Fibroblast of the aortic adventitia (primary cell): ENCODE measurements at places on chromosomes 16 and 17.

DNA sequence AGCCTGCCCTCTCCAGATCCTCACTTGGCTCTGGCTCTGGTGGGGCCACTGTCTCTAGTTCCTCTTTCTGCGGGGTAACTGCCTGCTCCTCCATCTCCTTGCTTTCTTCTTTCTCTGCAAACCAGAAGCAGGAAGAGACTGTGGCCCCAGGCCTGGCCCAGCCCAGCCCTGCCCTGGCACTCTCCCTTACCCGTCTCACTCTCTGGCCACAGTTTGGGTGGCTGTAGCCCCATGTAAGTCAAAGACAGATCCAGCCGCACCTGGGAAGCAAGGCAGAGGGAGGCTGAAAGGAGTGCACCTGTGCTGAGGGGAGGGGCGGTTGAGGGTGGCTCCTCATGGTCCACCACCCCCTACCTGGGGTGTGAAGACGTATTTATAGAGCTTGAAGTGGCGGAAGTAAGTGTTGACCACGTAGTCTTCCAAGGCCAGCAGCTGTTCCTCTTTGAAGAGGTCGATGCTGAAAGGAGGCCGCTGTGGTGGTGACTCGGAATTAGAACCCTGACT lies 2.8 kb downstream of the CFAP119 start:
- DNase-seq = no peak

DNA sequence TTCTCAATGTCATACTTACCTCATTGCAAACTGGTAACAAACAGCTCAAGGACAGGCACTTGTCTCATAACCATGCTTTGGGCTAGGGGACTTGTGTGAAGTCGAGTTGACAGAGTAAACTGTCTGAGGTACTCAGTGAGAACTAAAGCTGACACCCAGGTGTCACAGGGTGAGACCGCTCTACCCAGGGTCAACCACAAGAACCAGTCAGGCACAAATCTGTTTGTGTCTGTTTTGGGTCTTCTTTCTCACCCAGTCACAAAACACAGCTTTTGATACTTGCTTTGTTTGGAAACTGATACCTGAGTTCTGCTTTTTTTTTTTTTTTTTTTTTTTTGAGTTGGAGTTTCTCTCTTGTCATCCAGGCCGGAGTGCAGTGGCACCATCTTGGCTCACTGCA lies 161.1 kb downstream of the STX8 start:
- DNase-seq = no peak

GRCh38 chr16:460787-461186 lies 35.3 kb downstream of the RAB11FIP3 start:
- DNase-seq = no peak

GRCh38 chr17:31494259-31495021 lies 103.0 kb downstream of the RAB11FIP4 start:
- no peak for DNase-seq

DNA sequence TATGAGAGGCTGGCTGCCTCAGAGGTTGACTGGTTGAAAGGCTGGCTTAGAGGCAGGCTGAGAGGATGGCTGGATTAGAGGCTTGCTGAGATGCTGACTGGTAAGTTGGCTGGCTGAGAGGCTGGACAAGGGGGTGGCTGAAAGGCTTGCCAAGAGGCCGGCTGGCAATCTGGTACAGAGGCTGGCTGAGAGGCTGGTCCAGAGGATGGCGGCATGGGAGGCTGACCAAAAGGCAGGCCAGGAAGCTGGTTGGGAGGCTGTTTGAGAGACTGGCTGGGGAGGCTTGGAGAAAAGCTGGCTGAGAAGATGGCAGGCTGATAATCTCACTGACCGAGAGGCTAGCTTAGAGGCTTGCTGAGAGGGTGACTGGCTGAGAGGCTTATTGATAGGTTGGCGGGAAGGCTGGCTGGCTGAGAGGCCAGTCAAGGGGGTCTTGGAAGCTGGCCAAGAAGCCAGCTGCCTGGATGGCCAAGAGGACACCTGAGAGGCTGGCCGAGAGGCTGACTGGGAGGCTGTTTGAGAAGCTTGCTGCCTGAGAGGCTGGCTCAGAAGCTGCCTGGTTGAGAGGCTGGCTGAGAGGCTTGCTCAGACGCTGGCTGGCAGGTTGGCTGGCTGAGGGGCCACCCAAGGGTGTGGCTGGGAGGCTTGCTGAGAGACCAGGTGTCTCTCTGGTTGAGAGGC lies 34.2 kb upstream of the ACSM2B start:
- no peak for DNase-seq

DNA sequence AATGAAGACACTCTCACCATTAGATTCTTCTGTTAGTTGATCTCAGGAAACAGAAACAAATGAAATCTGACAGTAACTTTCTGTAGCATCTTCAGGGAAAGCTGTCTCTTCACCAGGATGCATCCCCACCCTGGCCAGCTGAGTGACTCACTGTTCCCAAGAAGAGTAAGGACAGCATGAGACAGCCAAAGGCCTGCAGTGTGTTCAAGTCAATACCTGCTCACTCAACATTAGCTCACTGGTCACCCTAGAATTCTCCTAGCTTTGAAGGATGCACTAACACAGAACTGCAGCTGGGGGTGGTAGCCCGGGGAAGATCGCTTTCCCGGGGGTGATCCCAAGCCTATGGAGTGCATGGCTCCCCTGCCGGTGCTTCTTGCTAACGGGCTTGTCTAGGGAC lies 28.2 kb upstream of the CLEC18B start:
- DNase-seq = no peak

- DNase-seq = no peak
Measured at GRCh38 chr16:62298600-62298999, 262.4 kb upstream of the CDH8 start.

DNA sequence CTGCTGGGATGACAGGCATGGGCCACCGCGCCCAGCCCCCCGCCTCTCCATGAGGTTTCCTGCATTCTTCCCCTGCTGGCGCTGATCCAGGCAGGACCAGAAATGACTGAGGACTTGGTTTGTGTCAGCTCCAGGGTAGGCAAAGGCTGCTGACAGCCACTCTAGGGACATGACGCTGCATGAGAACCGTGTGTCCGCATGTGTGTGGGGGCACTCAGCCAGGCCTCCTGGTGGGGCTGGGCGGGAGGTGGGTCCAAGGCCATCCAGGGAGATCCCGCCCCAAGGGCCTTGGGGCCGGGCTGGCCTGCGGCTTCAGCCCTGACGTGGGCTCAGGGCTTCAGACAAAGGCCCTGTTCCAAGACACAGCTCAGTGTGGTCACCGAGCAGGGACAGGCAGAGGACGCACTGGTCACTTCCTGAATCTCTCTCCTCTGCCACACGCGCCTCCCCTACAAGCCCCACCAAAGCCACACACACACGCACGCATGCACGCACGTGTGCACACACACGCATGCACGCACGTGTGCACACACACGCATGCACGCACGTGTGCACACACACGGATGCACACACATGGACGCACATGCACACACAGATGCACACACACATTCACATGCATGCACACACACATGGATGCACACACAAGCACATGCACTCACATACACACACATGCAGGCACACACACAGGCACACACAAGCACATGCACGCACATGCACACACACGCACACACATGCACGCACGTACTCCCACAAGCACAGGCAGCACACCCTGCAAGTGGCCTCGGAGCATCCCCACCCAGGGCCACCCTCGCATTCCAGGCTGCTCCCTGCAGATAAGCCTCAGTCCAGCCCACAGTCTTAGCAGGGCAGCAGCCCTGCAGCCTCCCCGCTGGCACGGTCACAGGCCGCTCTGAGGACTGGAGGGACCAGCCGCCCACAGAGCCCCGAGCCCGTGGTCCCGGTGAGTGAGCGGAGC lies 5.3 kb upstream of the TMEM204 start:
- peak; percentile 50 for DNase-seq

DNA sequence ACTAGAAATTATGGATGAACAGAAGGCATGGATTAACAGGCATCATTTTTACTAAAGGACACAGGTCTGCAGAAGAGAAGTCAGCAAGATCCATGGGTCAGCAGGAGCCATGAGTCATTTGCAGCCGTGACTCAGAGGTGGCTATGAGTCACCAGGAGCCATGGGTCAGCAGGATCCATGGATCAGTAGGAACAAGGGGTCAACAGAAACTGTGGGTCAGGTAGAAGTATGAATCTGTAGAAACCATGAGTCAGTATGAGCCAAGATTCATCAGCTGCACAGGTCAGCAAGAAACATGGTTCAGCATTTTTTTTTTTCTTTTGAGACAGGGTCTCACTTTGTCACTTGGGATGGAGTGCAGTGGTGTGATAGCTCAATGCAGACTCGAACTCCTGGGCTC lies 58.2 kb upstream of the HS3ST4 start:
- no peak for DNase-seq

GRCh38 chr17:64128787-64129514 lies 993 bp downstream of the ERN1 start:
- DNase-seq = peak; percentile 50

- no peak for DNase-seq
Measured at GRCh38 chr17:3977387-3977786, 13.2 kb upstream of the ATP2A3 start.

GRCh38 chr16:1688807-1689560 lies 10.9 kb downstream of the JPT2 start:
- peak; percentile 42 for DNase-seq

DNA sequence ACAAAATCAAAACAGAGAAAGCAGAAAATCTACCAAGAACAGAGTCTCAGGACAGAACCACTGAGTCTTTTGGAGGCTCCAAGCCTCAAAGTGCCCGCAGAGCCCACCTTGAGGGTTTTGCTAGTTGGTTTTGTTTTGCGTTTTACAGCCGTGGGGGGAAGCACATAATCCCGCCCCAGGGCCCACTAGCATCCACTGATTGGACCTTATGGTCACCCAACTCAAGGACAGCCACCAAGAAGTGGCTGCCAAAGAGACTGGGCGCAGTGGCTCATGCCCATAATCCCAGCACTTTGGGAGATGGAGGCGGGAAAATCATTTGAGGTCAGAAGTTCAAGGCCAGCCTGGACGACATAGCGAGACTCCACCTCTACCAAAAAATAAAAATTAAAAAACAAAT lies 9.9 kb downstream of the ALOX15B start:
- no peak for DNase-seq

- no peak for DNase-seq
Measured at GRCh38 chr16:52453644-52454043, 93.3 kb downstream of the TOX3 start.

GRCh38 chr16:68731637-68732036 lies 5.5 kb upstream of the CDH1 start:
- no peak for DNase-seq

- peak; percentile 94 for DNase-seq
Measured at GRCh38 chr17:5413682-5414081, 5.8 kb downstream of the NUP88 start.

GRCh38 chr16:87231295-87231694 lies 85.9 kb downstream of the C16orf95 start:
- no peak for DNase-seq

DNA sequence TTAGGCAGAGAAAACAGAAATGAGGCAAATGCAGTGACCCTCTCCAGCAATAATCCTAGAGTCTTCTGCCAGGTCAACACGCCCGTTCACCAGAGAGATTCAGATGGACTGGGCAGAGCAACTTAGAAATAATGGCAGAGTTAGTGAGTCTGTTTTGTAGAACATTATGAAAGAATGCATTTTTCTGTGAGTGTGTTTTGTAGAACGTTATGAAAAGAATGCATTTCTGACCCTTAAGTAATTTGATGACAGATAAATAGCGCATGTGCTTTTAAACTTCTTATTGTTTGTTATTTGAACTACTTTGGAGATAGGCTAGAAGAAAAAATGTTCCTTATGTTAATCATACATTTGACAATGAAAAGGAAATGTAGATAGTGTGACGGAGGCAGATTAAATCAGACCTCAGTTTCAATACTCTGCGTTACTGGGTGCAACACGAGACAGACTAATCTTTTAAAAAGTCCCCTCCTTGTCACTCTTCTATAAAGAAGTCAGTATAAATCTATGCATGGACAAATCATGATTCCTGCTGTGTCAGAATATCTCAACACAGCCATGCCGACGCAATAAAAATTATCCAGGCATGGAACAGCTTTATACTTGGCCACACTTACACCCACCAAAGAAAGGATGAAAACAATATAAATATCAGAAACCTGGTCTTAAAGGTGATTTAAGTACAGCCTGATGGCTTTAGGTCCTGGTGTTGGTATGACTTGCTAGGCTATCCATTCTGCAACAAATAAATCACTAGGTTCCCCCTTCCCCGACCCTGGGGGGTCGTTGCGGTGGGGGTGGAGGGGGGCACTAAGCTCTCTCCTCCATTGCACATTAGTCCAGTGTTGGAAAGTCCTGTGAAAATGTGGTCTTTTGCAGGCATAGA lies 47.8 kb downstream of the MARCHF10 start:
- DNase-seq = peak; percentile 84
